ENCODE measurements at places on chromosomes 13 and 19. TPM values are rescaled to one million over a fixed set of nuclear protein-coding genes. Genes with fewer than 3 reads are reported as not detected.

FAM174C gene
- total RNA-seq, result 34.2 TPM

CEBPA gene
- total RNA-seq, result 73.2 TPM

NTN5 gene
- total RNA-seq, result 0.46 TPM

FRY gene
- 38.5 TPM for total RNA-seq

HCST gene
- 7.9 TPM for total RNA-seq

SAMD4B gene
- 55.1 TPM for total RNA-seq

NTF4 gene
- not detected for total RNA-seq

ZNF578 gene
- total RNA-seq, result 0.43 TPM

ZNF772 gene
- total RNA-seq, result 5.9 TPM

LRRC4B gene
- total RNA-seq, result 1.3 TPM

CLEC17A gene
- 0.29 TPM for total RNA-seq

NBEA gene
- total RNA-seq, result 3.5 TPM

CYP4F22 gene
- total RNA-seq, result 0.19 TPM

LILRA2 gene
- total RNA-seq, result 0.20 TPM

TNFSF9 gene
- 1.2 TPM for total RNA-seq

ANKRD24 gene
- 1.3 TPM for total RNA-seq

HSPB6 gene
- 122 TPM for total RNA-seq

ZNF813 gene
- 3.7 TPM for total RNA-seq

OR10H1 gene
- 0.07 TPM for total RNA-seq

BEST2 gene
- 29.0 TPM for total RNA-seq
